B cell (primary cell): ENCODE measurements at places on chromosomes 16 and 17. TPM values are rescaled to one million over a fixed set of nuclear protein-coding genes. Genes with fewer than 3 reads are reported as not detected.

DNA sequence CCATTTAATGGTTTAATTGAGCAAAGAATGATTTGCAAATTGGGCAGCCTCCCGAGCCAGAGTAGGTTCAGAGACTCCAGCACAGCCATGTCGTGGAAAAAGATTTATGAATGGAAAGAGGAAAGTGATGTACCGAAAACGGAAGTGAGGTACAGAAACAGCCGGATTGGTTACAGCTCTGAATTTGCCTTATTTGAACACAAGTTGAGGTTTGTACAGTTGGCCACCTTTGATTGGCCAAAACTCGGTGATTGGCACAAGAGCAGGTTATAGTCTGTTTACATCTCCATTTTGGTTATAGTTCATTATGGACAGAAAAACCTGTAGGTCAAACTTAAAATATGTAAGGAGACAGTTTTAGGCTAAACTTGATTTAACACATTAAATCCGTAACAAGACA is 44.5 kb downstream of the TENT4B start:
- no peak for DNase-seq

TPPP3 gene
- total RNA-seq: not detected in 2 replicates

NOG gene
- not detected in 2 replicates for total RNA-seq

AANAT gene
- total RNA-seq: 0.94 TPM in 1 of 2 replicates, not detected in the other

DNA sequence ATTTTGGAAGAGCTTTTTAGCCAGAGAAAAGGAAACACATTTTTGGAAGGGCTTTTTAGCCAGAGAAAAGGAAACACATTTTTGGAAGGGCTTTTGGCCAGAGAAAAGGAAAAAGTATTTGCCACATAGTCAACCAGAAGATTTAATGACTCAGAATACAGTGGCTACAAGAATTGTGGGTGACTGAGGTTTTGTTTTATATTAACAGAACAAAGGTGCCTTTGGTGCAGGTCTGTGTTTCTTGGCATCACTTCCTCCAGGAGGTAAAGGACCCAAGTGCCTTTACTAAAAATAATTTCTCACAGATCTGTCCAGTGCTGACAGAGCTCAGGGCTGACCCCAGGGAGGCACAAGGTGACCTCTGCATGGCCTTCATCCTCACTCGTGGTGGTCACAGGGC is 363.1 kb downstream of the CA10 start:
- no peak for DNase-seq

MT4 gene
- total RNA-seq: not detected in 2 replicates

SPATA33 gene
- total RNA-seq: 12.6 and 15.0 TPM in 2 replicates

DNA sequence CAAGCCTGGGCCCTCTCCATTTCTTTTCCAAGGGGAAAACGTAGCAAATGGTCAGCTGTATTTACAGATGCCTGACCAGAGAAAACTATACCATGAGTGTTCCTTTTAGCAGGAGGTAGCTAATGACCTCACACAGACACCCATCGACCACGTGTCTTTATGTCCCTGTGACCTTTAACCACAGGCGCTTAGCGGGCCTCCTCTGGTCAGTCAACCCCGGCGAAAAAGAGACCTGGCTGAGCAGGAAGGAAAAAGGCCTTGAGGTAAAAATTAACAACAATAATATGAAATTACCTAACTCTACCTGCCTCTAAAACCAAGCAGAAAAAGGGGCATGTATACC is 9.1 kb downstream of the NUDT16L1 start:
- no peak for DNase-seq

RPL26 gene
- 2,601 and 2,684 TPM in 2 replicates for total RNA-seq

DNA sequence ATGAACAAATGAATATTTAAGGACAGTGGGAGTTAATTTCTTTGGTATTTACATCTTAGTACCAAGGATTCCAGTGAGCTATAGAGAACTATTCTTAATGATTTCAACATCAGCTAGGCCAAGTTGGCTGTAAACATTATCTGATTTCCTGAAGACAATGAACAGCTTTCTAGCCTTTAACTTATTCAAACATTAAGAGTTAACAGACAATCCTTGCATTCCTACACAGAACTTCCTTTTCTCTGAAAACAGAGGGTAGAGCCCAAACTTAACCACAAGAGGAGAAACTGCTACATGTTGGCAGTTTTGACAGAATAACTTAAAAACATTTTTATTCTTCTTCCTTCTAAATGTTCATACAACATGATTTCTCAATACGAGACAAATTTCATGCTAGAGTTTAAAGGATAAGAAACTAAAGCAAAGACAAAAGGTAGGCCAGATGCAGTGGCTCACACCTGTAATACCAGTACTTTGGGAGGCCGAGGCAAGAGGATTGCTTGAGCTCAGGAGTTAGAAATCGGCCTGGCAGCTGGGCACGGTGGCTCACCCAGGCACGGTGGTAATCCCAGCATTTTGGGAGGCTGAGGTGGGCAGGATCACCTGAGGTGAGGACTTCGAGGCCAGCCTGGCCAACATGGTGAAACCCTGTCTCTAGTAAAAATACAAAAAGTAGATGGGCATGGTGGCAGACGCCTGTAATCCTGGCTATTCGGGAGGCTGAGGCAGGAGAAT is 4.4 kb downstream of the CRLF3 start:
- no peak for DNase-seq

- DNase-seq: peak; percentile 79
Measured at GRCh38 chr17:17313350-17313991, 10.3 kb downstream of the NT5M start.

GRCh38 chr16:4140652-4141051 is 24.4 kb upstream of the ADCY9 start:
- DNase-seq: no peak

DNA sequence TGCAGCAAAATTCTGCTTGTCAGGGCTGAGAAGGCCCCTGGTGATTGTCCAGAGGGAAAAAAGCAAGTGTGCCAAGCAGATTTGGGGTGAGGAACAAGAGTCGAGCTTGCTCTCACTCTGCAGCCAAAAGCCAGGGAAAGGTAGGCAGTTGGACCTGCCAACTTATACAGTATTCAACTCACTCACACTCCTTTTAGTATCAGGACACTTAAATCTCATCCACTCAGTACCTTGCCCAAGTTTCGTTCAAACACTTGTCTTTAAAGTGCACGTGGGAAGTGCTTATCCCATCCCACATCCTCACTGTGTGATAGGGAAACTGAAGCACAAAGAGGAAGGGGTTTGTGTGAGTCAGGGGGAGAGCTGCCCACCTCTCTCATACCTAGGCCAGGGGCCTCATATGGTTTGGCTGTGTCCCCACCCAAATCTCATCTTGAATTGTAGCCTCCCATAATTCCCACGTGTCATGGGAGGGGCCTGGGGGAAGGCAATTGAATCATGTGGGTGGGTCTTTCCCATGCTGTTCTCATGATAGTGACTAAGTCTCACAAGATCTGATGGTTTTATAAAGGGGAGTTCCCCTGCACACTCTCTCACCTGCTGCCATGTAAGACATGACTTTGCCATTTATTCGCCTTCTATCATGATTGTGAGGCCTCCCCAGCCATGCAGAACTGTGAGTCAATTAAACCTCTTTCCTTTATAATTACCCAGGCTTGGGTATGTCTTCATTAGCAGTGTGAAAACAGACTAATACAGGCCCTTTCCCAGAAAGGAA is 25.6 kb upstream of the CES5A start:
- DNase-seq: no peak

GAS2L2 gene
- 0.17 TPM in 1 of 2 replicates, not detected in the other for total RNA-seq

- DNase-seq: no peak
Measured at GRCh38 chr16:51120730-51121347, 30.2 kb downstream of the SALL1 start.

SLFN12 gene
- 8.0 and 10.4 TPM in 2 replicates for total RNA-seq

ST6GALNAC2 gene
- total RNA-seq: 2.7 TPM in 2 replicates

GRCh38 chr17:19306160-19307111 is 56.1 kb downstream of the B9D1 start:
- peak; percentile 93 for DNase-seq

GRCh38 chr16:58046936-58047335 is 21.4 kb downstream of the MMP15 start:
- DNase-seq: no peak

DNA sequence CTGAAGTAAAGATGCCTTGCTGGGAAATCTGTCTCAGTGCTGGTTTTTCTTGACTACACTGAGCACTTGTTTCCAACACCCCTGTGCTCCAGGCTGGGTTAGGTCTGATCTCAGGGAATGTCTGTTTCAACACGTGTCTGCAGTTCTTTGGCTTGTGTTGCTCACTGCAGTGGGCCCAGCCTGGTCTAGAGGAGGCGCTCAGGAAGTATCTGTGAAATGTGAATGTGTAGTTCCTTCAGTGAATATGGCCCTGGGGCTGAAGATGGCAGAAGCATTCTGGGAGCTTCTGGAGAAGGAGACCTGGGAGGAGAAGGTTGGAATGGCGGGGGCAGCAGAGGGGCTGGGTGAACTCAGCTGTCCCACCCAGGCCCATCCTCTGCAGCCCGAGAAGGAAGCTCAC is 8.1 kb upstream of the YPEL3 start:
- DNase-seq: no peak

GRCh38 chr17:67245694-67246402 is 852 bp upstream of the HELZ start:
- peak; percentile 44 for DNase-seq

DNA sequence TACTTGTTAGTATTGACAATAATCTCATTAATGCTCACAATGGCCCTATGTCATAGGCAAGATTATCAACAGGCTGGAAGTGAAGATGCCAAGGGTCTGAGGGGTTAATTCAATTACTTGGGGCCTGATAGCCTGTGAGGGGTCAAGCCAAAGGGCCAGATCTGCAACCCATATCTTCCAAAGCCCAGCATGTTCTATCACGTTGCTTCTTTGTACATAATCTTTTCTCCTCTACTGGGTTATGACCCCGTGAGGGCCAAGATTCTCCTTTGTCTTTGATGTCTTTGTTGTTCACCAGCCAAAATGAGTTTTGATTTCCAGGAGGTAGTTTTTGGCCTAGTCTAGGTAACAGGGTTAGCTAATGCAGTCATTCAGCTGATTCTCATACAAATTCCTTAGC is 347.2 kb downstream of the UTP18 start:
- DNase-seq: no peak

GRCh38 chr17:45221081-45222013 is at the start of gene FMNL1:
TSS of gene FMNL1 (plus strand) at chr17:45221885. CDS start at chr17:45222125, 240 bp downstream.
- peak; percentile 86 for DNase-seq

COA3 gene
- total RNA-seq: 31.9 and 32.1 TPM in 2 replicates

- DNase-seq: no peak
Measured at GRCh38 chr17:63681530-63681929, 18.4 kb downstream of the LIMD2 start.

- no peak for DNase-seq
Measured at GRCh38 chr16:5977329-5977728, 879.7 kb upstream of the EEF2KMT start.

DNA sequence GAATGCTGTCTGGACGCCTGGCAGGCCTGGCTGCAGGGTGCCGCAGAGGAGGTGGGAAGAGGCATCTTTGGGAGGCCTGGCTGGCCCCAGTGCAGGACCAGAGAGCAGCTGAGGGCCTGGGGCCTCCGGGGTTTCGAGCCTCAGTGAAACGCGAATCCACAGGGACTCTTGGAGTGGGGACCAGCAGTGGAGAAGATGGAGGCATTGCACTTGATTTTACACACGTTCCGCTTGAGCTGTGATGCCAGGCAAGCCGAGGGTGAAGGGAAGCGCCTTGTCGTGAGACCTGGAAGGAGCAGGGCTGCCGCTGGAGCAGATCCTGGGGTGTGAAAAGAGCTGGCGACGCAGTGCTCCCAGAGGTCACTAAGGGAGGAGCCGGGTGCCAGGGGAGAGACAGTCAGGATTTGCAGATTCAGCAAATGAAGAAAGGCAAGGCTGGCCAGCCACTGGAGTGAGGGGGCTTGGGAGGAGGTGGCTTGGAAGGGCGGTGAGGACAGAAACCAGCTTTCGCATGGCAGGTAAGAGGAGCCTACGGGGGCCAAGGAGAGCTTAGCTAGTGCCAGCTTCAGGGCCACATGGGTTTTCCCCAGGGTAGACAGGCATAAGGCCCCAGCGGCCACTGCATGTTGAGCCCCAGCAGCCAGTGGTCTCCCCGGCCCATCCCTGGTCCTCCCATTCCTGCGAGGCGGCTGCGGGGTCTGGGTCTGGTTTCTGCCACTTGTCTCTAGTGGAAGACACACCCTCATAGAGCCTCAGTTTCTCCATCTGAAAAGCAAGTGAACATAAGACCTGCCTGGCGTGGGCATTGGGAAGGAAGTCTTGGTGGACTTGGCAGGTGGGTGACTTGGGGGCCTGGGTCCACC is 175.2 kb upstream of the CHMP6 start:
- no peak for DNase-seq

GRCh38 chr17:38334480-38335364 is 9.0 kb downstream of the GPR179 start:
- no peak for DNase-seq

DNA sequence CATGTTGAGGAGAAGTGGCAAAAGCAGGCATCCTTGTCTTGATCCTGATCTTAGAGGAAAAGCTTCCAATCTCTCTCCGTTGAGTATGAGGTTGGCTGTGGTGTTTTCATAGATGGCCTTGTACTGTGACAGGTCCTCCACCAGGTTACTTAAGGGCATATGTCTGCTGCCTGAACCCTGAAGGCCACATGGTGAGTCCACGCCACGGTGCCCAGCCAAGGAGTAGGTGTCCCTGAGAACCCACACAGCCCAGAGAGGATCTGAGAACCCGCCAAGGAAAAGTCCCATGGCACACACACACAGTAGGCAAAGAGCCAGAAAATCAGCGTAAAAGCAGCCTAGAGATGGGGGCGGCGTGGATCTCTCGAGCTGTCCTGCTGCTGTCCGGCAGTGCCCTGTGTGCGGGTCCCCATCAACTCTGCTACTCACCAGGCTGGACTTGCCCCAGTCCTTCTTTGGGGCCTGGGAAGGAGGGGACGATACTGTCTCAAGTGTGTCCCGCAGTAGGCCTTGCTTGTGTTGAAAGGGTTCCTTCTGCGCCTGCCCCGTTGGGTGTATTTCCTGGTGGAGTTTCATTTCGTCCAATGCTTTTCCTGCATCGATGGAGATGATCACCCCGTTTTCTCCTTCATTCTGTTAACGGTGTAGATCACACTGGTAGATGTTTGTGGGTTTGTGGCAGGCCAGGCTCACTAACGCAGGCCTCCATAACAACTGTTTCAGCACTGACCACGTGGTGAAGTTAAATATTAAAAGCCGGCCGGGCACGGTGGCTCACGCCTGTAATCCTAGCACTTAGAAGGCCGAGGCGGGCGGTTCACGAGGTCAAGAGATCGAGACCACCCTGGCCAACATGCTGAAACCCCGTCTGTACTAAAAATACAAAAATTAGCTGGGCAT is 90.8 kb upstream of the DNAH17 start:
- no peak for DNase-seq

DNA sequence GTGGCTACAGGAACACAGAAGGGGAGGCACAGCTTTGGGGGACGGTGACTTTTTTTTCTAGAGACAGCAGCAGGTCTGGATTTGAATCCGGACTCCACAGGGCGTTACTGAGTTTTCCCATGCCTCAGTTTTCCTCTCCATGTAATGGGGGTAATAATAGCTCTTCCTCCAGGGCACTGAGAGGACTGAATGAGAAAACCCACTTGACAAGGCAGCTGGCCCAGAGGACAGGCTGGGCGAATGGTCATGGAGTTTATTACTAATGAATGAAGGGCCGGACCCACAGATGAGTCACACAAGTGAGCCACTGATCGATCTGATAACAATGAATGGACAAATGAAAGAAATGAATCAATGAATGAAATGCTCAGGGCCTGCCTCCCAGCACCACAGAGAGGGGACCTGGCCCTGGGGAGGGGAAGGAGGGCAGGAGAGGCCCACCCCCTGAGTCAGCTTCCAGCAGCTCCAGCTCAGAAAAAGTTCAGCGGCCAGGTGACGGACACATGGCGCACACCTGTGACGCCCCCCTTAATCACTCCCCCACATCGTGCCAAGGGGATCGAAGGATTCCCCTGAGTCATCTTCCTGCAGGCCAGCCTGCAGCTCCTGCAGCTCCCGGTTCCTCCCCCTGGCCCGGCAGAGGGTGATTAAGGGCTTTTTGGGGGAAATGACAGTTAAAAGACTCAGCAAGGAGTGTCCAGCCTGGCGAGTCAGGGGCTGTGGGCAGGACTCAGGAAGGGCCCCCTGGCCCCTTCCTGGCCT is 54.3 kb downstream of the SOCS1 start:
- DNase-seq: no peak

SLFN12L gene
- total RNA-seq: 3.7 and 3.8 TPM in 2 replicates

ABCA8 gene
- not detected in 2 replicates for total RNA-seq
